HEK293T (cell line): ENCODE measurements at places on chromosomes 4 and X.
A peak's percentile ranks its signal among the peaks of the same experiment; 100 is the strongest.

- no peak for DNase-seq
Measured at GRCh38 chr4:106192131-106192530, 123.9 kb downstream of the TBCK start.

DNA sequence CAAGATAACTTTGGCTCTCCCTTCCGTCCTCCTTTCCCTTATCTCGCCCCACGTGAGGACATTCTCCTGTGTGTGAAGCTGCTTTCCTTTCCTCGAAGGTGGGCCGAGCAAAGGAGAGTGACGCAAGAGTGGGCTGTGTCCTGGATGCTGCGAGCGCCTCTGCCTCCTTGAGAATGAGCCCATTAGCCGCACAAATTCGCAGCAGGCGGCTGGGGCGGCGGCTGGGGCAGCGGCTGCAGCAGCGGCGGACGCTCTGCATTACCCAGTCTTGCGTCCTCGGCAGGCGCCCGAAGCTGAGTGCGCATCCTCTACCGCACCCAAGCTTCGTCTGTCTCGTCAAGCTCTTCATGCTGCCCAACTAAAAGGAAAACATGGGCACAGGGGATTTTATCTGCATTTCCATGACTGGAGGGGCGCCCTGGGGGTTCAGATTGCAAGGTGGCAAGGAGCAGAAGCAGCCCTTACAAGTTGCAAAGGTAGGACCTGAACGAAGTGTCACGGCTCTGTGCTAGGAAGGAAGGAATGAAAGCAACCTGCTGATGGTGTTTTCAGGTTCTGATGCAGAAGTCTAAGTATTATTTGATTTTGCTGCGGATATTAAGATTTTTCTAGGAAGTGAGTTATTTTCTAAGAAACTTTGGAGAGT lies at the start of gene SYNPO2:
Gene SYNPO2, plus strand, starts transcription at position 189 of the 646 bp plus-strand sequence. Its CDS starts 183 bp downstream, at position 372.
- DNase-seq, result peak; percentile 76

DNA sequence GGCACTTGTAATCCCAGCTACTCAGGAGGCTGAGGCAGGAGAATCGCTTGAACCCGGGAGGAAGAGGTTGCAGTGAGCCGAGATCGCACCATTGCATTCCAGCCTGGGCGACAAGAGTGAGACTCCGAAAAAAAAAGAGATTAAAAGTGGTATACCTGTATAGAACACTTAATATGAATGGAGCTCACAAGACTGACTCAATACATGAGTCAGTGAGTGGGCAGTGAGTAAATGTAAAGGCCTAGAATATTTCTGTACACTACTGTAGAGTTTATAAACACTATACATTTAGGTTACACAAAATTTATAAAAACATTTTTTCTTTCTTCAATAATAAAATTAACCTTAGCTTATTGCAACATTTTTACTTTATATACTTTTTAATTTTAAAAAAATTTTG lies 93.8 kb downstream of the CENPC start:
- DNase-seq, result no peak

- no peak for DNase-seq
Measured at GRCh38 chrX:131801911-131802310, 221.2 kb upstream of the STK26 start.

- no peak for DNase-seq
Measured at GRCh38 chr4:8305851-8306471, 36.4 kb downstream of the HTRA3 start.

GRCh38 chr4:8727131-8727530 lies 134.6 kb downstream of the CPZ start:
- no peak for DNase-seq

DNA sequence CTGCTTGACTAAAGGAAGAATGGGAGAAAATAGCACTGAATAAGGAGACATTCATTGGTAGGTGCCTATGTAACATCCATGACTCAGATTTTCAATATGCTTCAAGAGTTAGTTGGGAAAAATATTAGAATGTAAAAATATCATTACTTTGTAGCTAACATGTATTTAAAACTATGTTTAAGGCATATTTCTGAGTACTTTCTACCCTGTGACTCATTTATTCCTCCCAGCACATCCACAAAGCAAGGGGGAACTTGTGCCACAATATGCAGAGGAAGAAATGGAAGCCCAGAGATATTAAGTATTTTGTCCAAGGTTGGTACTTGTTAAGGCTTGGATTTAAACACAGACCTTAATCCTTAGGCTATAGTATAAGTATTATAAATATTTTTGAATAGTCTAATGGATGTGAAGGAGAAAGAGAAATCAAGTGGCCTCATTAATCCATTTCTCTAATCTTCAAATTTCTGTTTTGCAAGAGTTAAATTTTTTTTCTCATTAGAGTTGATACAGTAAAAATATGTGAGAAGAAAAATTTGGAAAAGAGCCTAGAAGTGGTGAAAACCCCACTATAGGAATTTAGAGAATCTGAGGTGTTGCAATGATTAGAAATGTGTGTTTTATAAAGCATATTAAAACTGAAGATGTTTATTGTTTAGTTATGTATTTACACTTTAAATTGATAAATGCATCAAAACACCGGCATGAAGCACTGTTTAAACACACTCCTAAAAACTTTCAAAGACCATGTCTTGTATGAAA lies 149.3 kb upstream of the GYPA start:
- DNase-seq, result no peak

DNA sequence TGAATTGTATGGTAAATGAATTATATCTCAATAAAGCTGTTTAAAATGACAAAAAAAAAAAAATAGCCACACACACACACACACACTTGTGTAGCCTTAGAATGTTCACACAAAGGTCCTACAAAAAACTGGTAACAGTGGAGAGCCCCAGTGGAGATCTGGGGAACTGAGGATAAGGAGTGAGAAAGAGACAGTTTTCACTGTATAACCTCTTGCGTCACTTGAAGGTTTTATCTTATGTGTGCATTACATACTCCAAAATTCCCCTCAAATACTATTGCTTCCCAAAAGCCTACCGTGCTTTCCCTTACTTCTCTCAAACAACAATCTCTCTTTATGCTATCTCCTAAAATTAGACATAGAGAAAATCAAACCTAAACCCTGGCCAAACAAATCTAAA lies 67.8 kb downstream of the SMC1A start:
- no peak for DNase-seq

DNA sequence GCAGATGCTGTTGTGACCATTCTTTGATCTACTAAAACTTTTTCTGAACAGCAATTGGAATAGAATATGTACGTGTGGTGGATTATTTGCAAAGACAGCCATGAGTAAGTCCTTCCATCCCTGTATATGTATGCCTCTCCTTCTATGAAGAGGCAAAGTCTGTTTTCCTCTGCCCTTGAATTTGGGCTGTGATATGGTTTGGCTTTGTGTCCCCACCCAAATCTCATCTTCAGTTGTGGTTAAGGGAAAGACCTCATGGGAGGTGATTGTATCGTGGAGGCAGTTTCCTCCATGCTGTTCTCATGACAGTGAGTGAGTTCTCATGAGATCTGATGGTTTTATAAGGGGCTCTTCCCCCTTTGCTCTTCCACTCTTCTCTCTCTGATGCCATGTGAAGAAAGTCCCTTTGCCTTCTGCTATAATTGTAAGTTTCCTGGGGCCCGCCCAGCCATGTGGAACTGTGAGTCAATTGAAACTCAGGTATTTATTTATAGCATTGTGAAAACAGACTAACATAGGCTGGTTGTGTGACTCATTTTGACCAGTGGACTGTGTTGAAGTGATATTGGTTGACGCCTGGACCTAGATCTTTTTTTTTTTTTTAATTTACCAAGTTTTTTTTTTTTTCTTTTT lies 108.3 kb upstream of the CAMK2D start:
- DNase-seq, result no peak

GRCh38 chr4:38449506-38450174 lies 214.4 kb upstream of the KLF3 start:
- no peak for DNase-seq
